ENCODE measurements at places on chromosomes 12 and 14. TPM values are rescaled to one million over a fixed set of nuclear protein-coding genes. Genes with fewer than 3 reads are reported as not detected.
A peak's percentile ranks its signal among the peaks of the same experiment; 100 is the strongest.

- no peak for DNase-seq
These were observed 41.4 kb downstream of the KCNA1 start for GRCh38 chr12:4951083-4951482.

- no peak for DNase-seq
These were observed 12.4 kb upstream of the EVL start for GRCh38 chr14:100052819-100053218.

- no peak for DNase-seq
These were observed 43.8 kb downstream of the FOXN3 start for GRCh38 chr14:89373185-89373584.

ANKRD33 gene
- not detected for total RNA-seq

DNA sequence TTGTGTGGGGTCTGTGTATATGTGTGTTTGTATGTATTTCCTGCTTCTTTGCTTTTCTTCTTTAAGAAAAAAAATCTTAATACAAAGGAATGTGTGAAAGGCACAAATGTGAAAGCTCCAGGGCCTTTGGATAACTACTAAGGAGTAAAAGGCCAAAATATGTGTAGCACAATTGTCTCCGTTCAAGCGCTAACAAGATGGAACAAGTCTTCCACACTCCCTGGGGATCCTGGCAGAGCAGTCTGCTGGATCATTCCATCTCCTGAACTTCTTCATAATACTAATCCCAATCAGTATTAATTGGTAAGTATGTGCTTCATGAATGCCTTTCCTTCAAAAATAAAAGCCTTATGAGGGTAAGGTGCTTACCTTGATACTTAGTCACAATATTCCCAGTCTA is 462.5 kb upstream of the TBX3 start:
- no peak for DNase-seq

DNA sequence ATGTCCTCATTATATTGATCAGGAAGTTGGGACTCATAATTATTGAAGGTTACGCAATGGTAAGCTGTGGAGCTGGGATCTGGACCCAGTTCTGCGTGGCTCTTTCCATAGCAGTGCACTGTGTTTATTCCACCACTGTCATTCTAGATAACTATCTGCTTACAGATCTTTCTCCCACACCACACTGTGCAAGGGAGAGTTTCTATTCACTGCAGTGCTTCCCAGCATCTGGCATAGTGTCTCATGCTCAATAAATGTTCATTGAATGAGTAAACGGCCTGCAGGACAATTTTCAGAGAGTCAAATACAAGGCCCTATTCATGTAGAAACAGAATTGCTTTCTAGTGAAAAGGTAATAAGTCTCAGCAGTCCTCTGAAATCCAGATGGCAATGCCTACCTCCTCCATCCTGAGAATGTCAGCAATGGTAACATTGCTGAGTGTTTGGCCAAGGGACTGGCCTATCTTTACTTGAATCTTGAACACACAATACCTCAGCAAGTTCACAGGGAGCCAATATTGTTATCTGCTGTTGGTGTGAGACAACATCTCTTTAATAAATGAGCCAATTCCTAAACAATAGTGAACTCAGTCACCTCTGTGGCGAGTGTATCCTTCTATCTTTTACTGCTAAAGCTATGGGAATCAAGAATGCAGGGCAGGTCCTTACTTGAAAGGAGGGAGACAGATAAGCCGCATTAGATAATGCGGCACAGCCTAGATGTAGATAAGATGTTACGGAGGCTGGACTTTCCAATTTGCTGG is 332.4 kb upstream of the PRICKLE1 start:
- no peak for DNase-seq

DNA sequence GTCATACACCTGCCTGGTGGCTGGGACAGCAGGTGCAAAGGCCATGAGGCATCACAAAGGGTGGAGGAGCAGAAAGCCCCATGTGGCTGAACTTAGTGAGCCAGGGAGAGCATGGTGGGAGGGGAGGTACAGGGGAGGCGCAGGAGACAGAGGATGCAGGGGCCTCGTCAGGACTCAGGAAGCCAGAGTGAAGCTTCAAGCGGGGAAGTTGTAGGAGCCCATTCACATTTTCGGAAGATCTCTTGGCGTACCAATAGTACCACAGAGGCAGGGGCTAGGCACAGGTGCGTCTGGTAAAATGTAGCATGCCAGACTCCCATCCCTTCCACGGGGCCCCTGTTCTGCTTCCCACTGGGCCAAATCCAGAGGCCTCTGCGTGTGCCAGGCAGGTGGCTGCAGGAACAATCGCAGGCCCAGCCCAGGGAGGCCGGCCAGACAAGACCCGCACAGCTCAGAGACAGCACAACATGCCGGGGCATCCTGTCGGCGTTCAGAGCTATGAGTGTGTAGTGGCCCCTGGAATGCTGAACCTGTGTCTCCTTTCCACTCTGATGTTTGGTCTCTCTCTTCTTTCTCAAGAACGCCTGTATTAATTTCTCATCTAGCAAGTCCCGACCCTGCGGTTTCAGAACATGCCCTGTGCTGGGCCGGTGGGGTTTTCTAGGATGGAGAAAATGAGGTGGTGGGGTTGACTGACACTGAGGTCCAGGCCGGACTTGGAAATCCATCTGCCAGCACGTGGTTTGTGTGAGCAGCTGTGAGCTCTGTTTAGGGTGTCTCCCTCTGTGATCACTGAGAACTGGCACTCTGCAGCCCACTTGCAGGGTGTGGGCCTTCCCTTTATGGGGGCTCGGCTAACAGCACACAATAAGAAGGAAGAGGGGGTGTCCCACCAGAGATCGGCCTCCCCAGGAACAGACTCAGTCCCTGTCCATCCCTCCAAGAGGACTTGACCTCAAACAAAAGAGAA is 5.5 kb upstream of the TMEM132D start:
- DNase-seq = no peak

DNA sequence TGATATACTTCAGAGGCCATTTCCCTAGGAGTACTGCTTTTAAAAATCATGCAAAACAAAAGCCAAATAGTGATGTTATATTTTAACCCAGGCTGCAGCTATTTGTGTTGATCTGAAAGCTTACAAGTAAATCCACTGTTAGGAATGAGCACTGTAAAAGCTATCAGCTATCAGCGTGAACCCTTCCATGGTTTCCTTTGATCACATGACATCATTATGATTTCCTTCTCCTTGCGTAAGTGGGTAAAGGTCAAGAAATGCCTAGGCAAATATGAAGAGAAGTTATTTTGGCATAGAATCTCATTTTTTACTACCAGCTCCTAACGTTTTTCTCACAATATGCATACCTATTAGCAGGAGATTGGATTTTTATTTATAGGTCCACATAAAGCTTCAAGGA is 48.6 kb upstream of the CATSPERB start:
- DNase-seq = no peak

- DNase-seq = no peak
These were observed 16.1 kb downstream of the SLC35E3 start for GRCh38 chr12:68761901-68762630.

GRCh38 chr12:68460236-68460635 is 128.1 kb upstream of the MDM1 start:
- DNase-seq = no peak

CD27 gene
- 115 TPM for total RNA-seq

DNA sequence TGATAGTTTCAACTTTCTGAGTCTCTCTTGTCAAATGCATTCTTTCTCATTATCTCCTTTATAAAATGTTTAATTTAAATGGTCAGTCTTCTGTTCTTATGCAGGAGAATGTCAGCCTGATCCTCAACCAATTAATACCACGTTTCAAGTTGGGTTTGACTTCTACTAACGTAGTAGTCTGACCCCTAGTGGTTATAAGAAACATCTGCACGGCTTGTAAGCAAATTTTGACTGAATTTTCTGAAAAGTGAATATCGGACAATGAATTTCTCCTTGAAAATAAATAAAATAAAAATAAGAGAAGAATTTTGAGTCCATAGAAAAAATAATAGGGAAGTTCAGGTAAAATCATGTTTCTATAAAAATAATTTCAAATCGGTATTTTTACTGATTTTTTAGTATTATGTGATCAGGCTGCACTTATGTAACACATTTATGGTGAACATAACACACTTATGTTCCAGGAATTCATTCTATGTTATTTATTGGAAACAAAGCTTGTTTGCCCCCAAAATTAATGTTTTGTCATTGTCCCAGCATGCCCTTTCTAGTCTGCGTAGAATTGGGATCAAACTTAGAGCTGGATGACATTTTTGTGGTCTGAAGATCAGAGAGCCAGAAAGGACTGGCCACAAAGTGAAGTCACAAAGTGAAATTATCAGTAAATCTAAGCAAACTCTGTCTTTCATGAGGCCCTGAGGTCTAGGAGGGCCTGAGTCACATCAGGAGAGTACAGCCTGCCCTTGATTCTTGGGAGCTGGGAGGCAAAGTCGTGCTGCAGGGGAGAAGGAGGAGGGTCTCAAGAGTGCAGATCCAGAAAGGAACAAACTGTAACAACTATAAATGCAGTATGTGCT is 101.2 kb upstream of the STXBP6 start:
- DNase-seq = no peak

GRCh38 chr14:51780006-51780692 is 80.3 kb upstream of the GNG2 start:
- peak; percentile 76 for DNase-seq

- DNase-seq = no peak
These were observed 178.8 kb downstream of the KTN1 start for GRCh38 chr14:55758796-55759195.

DNA sequence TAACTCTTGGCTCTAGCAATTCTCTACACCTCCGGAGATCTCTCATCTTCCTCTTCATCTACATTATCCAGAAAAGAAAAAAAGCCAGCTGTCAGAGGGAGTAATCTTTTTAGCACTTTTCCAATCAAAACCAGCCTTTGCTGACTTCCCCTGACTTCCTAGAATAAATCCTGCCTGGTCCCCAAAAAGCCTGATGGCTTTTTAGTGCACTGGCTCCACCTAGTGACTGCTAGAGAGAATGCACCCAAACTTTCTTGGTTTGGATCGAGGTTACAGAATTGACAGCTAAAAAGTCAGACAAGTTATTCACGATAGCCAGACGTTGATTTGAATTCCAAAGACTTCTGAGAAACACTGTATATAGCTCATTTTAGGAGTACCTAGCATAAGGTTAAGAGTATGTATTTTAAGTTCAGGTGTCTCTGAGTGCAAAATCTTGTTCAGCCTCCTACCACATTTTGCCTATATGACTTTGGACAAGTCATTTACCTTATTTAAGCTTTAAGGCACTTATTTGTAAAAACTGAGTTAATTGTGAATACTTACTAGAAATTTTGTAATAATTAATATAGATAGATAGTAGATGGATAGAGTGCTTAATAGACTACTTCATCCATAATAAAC is 185.7 kb upstream of the GRIN2B start:
- peak; percentile 46 for DNase-seq

METTL3 gene
- 80.2 TPM for total RNA-seq

GRCh38 chr12:79597910-79598309 is 92.9 kb downstream of the PAWR start:
- no peak for DNase-seq

DNA sequence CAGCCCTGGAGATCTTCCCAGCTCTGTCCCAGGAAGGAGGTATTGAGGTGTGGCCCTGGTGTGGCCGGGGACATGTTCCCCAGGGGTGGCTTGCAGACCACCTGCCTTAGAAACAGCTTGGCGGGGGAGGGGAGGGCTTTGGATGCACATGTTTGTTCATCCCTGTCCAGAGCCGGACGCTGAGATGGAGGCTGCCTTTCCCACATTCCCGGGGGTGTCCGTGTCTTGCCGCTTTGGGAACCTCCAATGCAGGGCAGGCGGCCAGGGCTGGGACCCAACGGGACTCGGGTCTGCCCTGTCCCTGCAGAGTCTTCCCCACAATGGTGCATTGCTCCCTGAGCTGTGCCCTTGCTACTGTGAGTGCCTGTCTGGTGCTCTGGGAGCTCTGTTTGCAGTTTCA is 319.5 kb upstream of the SFSWAP start:
- no peak for DNase-seq

DNA sequence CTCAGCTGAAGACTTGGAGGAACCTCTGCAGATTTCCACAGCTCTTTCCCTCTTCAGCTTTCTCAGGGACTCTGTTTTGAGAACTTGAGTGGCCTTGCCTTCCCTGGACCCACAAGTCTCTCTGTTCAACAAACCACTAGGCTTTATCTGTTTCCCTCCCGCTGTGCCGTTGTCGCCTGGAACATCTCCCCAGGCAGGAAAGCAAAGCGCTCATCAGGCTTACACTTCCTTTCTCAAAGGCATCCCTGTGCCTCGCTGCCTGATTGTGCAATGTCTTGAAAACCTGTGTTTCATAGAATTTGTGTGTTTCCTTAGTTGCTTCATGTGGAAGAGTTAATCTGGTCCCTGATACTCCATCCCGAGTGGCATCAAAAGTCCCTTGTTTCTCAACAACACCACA is 64.1 kb downstream of the PPM1A start:
- no peak for DNase-seq

- DNase-seq = no peak
These were observed 39.6 kb upstream of the TRAF3 start for GRCh38 chr14:102737402-102738372.

- DNase-seq = no peak
These were observed 51.8 kb downstream of the GNS start for GRCh38 chr12:64707362-64707761.

DNA sequence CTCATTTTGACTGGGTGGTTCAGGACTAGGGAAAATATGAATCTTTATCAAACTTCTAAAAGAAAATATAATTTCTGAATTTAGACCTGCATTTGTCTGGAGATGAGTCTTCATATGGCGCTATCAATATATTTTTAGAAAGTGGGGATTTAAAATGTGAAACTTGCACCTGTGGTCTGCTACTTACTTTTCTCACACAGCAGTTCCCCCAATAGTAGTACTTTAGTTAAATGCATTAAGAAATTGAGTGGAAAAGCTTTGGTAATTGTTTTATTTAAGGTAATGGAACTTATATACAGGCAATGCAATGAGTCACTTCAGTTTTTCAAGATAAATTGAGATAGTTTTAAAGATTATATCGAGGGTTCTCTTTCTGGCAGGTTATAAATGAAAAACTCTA is 91.9 kb downstream of the CNTN1 start:
- no peak for DNase-seq

DNA sequence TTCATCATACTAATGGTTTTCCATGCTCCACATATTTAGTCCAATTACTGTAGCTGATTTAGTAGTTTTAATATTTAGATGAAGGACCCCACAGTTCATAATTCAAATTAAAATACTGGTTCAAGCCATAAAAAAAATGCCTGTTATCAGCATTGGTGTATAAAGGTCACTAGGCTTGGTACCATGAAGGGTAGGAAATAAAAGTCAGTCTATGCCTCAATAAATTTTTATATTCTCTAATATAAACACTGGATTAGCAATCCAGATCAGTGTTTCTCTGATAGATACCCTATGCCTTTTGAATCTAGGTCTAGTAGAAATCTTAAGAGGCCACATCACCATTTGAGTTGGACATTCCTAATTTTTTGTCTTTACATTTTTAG is 163.2 kb upstream of the HIF1A start:
- no peak for DNase-seq

- no peak for DNase-seq
These were observed 102.5 kb downstream of the ZFP36L1 start for GRCh38 chr14:68690089-68690958.

GRCh38 chr14:21913759-21914158 is 240.1 kb upstream of the OR4E1 start:
- peak; percentile 89 for DNase-seq

GLI1 gene
- total RNA-seq = 0.52 TPM

GRCh38 chr12:94962670-94963069 is 40.8 kb downstream of the NDUFA12 start:
- no peak for DNase-seq

PNMA1 gene
- total RNA-seq = 23.3 TPM

GALNT6 gene
- total RNA-seq = 18.9 TPM

- DNase-seq = no peak
These were observed 13.1 kb upstream of the MYL2 start for GRCh38 chr12:110933326-110933974.

- no peak for DNase-seq
These were observed 178.7 kb upstream of the TMTC1 start for GRCh38 chr12:29962276-29963035.

- no peak for DNase-seq
These were observed 123.1 kb upstream of the FAR2 start for GRCh38 chr12:29025937-29026336.
